Cardiac fibroblast (primary cell): ENCODE measurements at places on chromosomes 16 and 17.

GRCh38 chr16:15041271-15042004, 14.4 kb downstream of the NTAN1 start:
- DNase-seq = peak; percentile 81

DNA sequence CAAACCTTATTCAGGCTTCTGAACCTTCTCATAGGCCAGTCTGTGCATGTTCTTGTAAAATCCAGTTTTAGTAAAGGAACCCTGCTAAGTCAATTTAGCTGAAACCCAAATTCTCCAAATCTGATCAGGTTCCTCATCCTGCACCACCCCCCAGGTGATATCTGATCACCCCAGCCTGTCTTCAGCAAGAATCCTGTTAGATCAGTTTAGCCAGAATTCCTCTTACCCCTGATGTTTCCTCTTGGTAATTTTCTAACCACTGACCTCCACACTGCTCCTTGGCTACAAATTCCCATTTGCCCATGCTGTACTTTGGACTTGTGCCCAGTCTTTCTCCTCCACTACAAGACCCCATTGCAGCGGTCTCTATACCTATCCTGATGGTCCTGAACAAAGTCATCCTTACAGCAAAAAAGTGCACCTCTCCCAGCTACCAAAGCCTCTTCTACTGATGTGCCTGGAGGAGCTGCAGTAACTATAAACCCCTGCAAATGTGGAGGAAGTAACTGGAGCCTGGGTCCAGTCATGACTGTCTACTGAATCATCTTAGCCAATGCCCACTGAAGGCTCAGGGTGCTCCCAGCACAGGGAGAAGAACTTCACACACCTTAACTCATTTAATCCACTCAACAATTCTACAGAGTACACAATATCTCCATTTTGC, 23.8 kb downstream of the TEX14 start:
- DNase-seq = no peak

- no peak for DNase-seq
Measured at GRCh38 chr17:16974569-16975276, 2.8 kb upstream of the TNFRSF13B start.

DNA sequence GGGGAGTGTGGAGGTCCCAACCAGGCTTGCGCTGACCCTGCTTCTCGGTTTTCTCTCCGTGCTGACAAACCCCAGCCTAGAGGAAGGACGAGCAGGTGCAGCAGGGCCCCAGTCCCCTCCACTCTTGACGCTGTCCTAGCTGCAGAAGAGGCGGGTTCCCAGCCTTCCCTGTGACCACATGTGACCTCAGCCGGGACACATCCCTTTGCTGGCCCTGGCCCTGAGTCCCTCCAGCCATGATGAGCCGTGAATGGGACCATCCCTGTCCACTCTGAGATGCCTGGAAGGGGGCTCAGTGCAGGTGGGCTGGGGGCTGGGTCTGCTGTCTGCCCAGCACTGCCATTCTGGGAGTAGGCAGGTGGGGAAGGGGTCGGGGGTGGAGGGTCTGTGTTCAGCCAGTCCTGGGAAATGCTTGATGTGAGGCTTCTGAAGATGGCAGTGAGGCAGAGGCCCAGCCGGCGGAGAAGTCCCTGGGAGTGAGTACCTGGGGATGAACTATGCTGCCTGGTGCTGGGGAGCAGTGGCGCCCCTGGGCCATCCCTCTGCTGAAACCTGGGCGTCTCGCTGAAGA, 1.9 kb upstream of the TUBB3 start:
- no peak for DNase-seq

DNA sequence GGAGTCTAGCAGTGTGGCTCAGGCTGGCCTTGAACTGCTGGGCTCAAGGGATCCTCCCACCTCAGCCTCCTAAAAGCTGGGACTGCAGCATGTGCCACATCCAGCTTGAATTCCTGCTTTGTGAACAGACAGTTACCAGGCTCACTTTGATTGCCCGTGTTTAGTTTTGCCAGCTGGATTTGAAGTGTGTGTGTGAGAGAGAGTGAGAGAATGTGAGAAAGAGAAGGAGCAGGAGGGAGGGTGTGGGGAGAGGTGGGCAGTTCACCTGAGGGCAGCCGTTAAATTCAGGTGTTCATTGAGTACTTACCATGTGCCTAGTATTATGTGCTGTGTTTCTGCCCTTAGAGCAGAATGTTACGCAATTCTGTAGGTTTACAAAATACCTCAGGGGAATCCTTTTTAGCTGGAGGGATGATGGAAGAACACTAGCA, 4.7 kb downstream of the DUSP14 start:
- no peak for DNase-seq

- no peak for DNase-seq
Measured at GRCh38 chr17:17725011-17725751, 43.9 kb downstream of the RAI1 start.

DNA sequence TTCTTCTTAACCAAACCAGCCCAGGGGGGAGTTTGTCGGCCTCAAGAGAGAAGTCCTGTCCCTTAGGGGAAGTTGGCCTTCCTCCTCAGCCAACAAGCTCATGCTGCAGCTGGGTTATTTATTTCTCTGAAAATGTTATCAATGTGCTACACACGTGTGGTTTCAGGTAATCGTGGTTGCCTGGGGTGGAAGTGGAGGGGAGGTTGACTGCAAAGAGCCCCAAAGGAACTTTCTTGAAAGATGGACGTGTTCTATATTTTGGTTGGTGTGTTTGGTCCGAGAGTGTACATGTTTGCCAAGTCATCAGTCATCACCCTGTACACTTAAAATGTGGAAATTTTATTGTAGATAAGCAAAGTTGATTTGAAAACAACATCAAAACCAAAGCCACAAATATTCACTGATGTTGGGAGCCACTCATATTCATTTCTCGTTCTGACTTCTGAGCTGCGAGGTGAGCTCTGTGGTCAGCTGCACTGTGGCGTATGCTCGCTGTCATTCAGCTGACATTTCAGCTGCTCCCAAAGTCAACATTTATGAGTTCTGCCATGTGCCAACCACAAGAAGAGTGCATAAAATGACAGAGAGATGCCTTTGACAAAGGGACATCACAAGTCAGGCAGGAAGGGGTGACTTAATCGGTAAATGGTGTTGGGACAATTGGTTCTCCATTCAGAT, 26.5 kb upstream of the ADGRG1 start:
- no peak for DNase-seq

DNA sequence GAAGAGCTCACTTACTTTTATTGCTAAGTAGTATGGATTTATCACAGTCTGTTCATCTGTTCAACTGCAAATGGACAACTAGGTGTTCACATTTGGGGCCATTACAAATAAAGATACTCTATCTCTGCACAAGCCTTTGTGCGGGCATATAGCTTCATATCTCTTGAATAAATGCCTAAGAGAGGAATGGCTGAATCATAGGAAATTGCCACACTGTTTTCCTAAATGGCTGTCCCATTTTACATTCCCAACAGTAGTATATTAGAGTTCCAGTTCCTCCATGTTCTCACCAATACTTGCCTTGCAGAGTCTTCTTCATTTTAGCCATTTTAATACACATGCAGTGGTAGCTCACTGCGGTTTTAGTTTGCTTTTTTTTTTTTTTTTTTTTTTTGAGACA, 20.5 kb downstream of the NSMCE1 start:
- DNase-seq = peak; percentile 59

DNA sequence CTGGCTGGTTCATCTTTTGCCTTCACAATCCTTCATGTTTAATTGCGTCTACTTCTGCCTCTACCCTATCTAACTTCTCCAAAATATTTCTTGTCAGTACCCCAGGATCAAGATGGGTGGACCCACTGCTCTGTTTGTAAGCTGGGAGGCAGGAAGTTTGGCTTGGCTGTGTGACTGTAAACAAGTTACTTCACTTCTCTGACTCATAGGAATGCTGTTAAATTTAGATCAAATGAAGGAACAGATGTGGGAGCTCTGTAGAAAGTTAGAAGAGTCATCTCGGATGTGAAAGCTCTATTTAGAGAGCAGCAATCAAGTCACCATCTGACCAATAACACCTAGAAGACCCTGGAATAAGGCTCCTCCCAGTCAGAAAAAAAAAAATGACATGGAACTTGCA, 55.2 kb upstream of the MRTFB start:
- peak; percentile 77 for DNase-seq

DNA sequence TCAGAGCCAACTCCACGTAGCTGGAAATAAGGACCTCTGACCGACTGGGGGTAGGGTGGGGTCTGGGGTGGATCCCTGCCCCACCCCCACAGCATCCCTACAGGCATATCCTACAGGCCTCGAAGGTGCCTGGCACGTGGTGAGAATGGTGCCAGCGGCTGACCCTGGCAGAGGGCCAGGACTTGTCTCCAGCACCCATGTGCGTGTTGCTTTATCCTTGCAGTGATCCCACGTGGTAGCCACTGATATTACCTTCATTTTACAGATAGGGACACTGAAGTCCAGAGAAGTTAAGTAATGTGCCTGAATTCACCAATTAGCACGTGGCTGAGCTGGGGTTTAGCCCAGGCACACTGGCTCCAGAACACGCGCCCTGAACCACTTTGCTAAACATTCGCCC, 8.3 kb downstream of the ITGAD start:
- no peak for DNase-seq

- no peak for DNase-seq
Measured at GRCh38 chr17:18997650-18998196, 6.8 kb downstream of the FAM83G start.

- DNase-seq = no peak
Measured at GRCh38 chr16:67342616-67343015, 16.0 kb downstream of the LRRC36 start.

DNA sequence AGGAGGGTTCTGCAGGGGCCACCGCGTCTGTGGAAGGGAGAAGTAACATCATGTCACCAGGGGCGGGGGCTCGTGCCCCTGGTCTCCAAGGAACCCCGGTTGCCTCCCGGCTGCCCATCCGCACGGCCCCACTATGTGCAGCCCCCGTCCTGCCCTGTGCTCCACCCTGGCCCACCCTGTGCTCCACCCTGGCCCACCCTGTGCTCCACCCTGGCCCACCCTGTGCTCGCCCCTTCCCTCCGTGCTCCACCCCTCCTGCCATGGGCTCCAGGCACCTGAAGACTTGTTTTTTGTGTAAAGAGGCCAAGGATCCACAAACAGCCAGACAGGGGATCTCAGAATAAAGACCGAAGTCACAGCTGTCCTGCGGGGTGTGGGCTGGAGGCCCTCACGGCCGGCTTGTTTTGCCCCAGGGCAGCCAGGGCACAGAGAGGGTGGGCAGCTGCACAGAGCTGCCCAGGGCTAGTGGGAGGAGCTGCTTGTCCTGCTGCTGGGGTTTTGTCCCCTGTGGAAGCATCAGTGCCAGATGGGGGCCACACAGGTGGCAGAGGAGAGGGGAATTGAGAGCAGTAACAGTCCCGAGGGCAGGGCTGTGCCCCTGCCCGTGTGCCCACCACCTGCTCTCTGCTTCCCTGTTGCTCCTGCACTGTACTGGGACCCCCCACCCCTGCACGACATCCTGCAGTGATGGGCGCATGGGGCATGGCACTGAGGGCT, 147.0 kb upstream of the CIBAR2 start:
- no peak for DNase-seq

GRCh38 chr16:89184933-89185794, 13.6 kb downstream of the CDH15 start:
- no peak for DNase-seq

DNA sequence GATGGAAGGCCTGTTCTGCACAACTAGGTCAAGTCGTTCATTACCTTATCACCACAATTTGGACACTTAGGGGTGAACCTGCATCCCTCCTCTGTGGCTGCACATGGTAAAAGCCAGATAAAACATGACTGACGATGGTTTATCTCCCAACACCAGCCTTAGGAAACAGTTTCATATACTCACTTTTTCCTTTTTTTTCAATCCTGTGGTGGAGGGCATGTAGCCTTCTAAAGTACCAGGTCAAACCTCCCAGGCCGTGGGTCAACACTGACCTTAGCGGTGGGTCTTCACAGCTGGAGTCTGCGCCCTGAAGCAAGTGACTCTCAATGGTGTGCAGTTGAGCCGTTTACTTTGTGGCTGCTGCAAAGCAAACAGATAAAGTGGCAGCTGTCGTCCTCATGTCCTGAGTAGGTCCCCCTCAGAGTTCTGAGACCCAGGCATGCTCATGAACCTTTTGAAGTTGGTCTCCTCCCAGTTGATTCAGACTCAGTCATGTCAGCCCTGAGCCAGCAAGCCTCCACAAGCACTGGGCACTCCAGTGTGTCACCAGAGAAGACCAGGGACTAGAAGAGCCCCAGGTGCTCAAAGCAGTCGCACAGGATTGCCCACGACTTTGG, 5.9 kb downstream of the FAHD1 start:
- no peak for DNase-seq

DNA sequence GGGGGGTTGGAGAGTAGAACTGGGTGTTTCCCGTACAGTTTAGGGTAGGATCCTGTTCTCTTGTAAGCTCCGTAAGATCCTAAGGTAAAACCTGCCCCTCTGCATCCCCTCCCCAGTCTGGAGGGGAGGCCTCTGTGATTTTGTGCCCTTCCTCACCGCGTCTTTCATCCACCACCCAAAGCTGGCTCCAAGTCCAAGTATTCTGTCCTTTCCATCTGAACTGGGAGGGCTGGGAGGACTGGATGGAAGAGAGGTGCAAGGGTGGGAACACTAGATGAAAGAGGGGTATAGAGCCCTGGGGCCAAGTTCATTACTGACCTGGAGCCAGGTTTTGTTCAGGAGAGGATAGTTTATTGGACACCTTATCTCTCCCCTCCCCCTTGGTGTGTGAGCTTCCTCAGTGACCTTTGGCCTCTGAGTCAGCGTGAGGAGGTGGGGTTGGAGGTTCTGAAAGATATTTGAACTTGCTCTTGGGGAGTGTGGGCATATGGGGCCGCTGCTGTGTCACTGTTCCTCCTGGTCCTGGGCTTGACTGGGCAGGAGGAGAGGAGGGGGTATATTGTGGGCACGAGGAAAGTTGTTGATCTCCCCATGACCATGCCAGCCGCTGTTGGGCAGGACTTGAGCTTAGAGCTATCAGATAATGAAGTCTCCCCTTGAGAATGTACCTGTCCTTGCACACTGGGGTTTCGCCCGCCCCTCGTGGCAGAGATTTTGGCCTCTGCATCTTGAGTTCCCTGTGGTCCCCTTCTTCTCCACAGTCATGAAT, 1.6 kb downstream of the LASP1 start:
- peak; percentile 83 for DNase-seq

- peak; percentile 13 for DNase-seq
Measured at GRCh38 chr17:44307387-44308186, 814 bp upstream of the RUNDC3A start.

DNA sequence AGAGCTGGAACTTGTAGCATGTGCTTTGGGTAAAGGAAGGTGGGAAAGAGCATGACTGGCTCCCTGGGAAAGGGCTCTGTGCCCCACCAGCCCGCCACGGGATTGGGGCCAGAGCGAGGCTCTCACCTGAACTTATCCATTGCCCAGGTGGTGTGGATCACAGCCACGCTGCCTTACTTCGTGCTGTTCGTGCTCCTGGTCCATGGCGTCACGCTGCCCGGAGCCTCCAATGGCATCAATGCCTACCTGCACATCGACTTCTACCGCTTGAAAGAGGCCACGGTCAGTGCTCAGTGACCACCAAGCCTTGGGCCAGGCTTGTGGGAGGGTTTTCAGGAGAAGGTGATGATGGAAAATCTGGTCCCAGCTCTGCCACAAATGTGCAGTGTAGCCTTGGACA, 36.0 kb downstream of the SLC6A2 start:
- no peak for DNase-seq
